ENCODE measurements at places on chromosomes 4 and X.

DNA sequence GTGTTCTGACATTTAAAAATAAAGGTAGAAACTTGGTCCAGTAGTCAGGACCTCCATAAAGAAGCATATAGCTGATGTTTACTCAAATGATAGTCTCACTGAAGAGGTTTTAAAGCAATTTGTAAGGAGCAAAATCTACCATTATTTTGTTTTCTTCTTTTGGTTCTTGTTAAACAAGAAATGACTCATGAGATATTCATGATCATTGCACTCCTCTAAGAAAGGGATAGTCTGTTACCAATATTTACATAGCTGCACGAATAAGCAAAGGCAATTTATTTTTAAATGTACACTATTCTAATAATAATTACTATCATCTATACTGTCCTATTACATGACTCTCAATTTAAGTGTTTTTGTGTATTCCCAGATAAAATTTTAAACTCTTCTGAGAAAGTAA is 397.9 kb downstream of the FAM47B start:
- DNase-seq: no peak

- DNase-seq: no peak
Measured at GRCh38 chr4:155526452-155527169, 140.0 kb upstream of the GUCY1A1 start.

- DNase-seq: no peak
Measured at GRCh38 chr4:87019246-87019791, 84.5 kb downstream of the AFF1 start.

- no peak for DNase-seq
Measured at GRCh38 chr4:99763635-99764101, 53.0 kb upstream of the DAPP1 start.

DNA sequence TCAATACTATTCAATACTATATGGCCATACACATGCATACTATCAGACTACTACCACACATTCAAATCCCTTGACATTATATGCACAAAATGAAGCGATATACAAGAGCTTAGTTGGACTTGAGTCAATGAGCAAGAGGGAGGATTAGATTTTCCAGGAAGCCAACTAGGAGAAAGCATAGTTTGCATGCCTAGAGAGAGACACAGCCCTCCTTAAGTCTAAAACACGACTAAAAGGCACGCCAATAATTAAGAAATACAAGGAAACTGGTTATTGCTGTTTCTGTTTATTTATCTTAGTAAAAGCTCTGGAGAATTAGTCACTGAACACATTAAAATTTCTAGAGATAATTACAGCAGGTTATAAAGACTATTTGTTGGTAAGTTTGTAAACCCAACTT is 21.8 kb downstream of the MBNL3 start:
- no peak for DNase-seq

DNA sequence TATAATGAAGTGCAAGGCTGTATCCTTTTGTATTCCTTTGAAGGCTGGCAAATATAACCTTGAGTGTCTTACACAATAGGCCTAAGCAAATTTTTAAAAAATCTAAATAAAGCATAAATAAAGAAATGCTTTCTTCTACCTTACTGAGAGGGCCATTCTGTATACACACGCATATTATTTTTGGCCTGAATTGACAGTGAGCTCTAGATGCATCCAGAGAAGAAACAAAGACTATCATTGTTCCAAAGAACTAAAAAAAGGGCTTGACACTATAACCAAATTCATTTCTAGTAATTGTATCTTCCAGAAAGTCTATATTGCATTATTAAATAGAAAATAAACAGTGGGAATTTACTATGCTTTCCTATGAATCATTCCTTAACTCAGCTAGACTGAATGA is 100.2 kb downstream of the MAGEB17 start:
- no peak for DNase-seq

- DNase-seq: no peak
Measured at GRCh38 chr4:2301225-2301642, 39.3 kb upstream of the MXD4 start.

GRCh38 chr4:85939595-85939994 is 420.3 kb downstream of the MAPK10 start:
- no peak for DNase-seq

DNA sequence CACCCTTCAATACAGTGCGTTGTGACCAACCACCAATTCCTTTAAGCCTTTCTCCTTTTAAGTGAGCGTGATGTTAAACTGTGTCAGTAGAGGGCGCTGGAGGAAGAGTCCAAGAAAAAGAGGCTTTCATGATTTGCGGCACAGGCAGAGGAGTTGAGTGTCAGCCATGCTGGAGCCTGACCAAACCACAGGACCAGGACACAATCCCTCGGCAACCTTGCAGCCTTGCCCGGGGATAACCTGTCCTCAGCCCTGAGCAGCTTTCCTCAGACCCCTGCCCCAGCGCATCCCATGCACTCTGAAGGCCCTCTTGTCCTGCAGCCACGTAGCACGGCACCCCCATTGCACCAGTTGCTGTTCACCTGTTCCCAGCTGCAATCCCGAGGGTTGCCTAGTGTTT is 53.5 kb upstream of the SMIM31 start:
- no peak for DNase-seq

DNA sequence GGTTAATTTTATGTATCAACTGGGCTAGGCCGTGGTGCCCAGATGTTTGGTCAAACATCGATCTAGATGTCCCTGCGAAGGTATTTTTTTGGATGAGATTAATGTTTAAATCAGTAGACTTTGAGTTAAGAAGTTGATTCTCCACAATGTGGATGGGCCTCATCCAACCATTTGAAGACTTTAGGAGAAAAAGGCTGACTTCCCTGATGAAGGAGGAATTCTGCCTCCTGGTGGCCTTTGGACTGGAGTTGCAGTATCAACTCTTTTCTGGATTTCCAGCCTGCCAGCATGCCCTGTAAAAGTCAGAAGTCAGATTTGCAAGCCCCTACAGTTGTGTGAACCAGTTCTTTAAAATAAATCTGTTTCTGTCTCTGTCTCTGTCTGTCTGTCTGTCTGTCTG is 91.4 kb downstream of the STK32B start:
- DNase-seq: no peak

GRCh38 chrX:94454159-94454558 is 780.2 kb downstream of the FAM133A start:
- DNase-seq: no peak

DNA sequence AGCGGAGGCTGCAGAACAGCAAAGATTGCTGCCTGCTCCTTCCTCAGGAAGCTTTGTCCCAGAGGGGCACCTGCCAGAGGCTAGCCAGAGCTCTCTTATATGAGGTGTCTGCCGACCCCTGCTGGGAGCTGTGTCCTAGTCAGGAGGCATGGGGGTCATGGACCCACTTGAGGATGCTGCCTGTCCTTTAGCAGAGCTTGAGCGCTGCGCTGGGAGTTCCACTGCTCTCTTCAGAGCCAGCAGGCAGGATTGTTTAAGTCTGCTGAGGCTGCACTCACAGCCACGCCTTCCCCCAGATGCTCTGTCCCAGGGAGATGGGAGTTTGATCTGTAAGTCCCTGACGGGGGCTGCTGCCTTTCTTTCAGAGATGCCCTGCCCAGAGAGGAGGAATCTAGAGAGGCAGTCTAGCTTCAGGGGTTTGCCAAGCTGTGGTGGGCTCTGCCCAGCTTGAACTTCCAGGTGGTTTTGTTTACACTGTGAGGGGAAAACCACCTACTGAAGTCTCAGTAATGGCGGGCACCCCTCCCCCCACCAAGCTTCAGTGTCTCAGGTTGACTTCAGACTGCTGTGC is 10.9 kb downstream of the DCK start:
- DNase-seq: peak; percentile 62

DNA sequence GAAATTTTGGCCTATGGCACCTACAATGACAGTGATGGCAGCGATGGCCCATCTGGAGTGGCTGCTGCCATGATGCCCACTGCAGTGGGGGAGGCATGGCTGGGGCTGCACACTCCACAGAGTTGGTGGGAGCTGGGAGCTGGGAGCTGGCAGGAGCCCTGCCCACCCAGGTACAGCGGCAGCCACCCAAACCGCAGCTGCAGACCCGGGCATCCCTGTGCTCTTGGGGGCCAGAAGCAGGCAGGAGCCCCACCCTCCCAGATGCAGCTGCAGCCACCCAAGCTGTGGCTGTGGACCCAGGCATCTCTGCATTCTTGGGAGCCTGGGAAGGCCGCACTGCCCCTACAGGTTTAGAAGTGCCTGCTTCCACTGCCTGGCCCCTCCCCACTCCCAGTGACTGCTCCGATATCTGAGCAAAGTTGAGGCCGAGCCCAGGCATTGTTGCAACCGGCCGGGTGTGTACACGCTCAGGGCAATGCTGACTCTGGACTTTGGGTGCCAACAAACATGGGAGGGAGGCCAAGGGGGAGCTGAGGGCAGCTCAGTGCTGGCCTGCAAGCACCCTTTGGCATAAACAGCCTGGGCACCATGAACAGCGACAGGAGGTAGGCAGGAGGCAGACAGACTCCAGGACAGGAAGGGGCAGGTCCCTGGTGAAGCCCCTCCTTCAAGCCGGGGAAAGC is 82.8 kb downstream of the PPP4R3C start:
- no peak for DNase-seq

- DNase-seq: no peak
Measured at GRCh38 chrX:154419189-154419588, 7.8 kb downstream of the TAFAZZIN start.

Measured in memory B cell (primary cell).